Trophoblast cell (in vitro differentiated cells and primary cell): ENCODE measurements at places on chromosomes 13 and 19.

- H3K4me1 ChIP-seq, result peaks cover 3% of the 10 kb centered on the region
- H3K4me3 ChIP-seq, result no peak overlapping the region
- H3K27ac ChIP-seq, result no peak overlapping the region
- H3K27me3 ChIP-seq, result no peaks in the 10 kb centered on the region
- no peak for DNase-seq
- H3K36me3 ChIP-seq, result no peaks in the 10 kb centered on the region
Observed at GRCh38 chr13:78521091-78521490, 82.3 kb downstream of the POU4F1 start.

- H3K4me3 ChIP-seq, result no peak overlapping the region
- H3K27me3 ChIP-seq, result no peaks in the 10 kb centered on the region
- H3K4me1 ChIP-seq, result peaks cover 15% of the 10 kb centered on the region
- H3K27ac ChIP-seq, result peak overlapping the region; percentile 81
Observed at GRCh38 chr13:40401911-40402776, 264.3 kb downstream of the FOXO1 start.

- no peak overlapping the region for H3K4me3 ChIP-seq
- no peaks in the 10 kb centered on the region for H3K36me3 ChIP-seq
- no peaks in the 10 kb centered on the region for H3K27me3 ChIP-seq
- no peak for DNase-seq
Observed at GRCh38 chr13:43128504-43128961, 105.1 kb downstream of the DNAJC15 start.

DNA sequence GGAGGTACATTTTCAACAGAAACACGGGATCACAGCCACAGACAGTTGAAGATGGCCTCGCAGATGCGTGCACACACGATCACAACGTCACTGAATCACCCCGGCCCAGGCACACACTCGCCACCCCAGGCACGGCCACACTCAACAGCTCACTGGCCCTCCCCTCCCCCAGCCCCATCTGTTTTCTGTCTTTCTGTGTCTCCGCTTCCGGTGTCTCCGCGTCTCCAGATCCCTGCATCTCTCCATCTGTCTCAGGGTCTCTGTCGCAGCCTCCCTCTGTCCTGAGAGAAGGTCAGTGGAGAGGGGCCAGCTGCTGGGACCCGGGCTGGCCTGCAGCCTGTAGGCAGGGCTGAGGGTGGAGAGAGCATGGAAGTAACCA is 3.8 kb upstream of the ATP1A3 start:
- H3K4me1 ChIP-seq, result no peaks in the 10 kb centered on the region
- H3K27me3 ChIP-seq, result peaks cover 52% of the 10 kb centered on the region
- no peak overlapping the region for H3K27ac ChIP-seq
- no peaks in the 10 kb centered on the region for H3K36me3 ChIP-seq

- H3K27ac ChIP-seq, result no peak overlapping the region
- H3K4me3 ChIP-seq, result no peak overlapping the region
- no peaks in the 10 kb centered on the region for H3K27me3 ChIP-seq
- DNase-seq, result no peak
Observed at GRCh38 chr19:15437355-15438123, 12.2 kb downstream of the WIZ start.

GRCh38 chr13:110910013-110910890 is 4.6 kb downstream of the ANKRD10 start:
- H3K36me3 ChIP-seq, result peaks cover 16% of the 10 kb centered on the region
- no peak overlapping the region for H3K4me3 ChIP-seq
- peaks cover 6% of the 10 kb centered on the region for H3K4me1 ChIP-seq
- no peak for DNase-seq

- no peaks in the 10 kb centered on the region for H3K36me3 ChIP-seq
- DNase-seq, result no peak
- H3K4me1 ChIP-seq, result peaks cover 4% of the 10 kb centered on the region
- H3K27ac ChIP-seq, result peak overlapping the region; percentile 99
Observed at GRCh38 chr19:34172661-34173192, 423 bp downstream of the LSM14A start.

DNA sequence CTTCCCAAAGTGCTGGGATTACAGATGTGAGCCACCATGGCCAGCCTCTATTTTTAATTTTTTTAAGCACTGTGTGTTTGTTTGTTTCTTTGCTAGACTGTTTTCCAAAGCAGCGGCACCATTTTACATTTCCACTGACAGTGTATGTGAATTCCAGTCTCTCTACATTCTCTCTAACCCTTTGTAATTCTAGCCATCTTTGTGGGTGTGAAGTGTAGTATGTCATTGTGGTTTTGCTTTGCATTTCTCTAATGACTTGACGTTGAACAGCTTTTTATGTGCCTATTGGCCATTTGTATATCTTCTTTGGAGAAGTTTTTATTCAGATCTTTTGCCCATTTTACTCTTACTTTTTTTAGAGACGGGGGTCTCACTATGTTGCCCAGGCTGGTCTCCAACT is 11.6 kb downstream of the PNPLA6 start:
- H3K27me3 ChIP-seq, result no peaks in the 10 kb centered on the region
- DNase-seq, result no peak
- no peak overlapping the region for H3K4me3 ChIP-seq
- H3K27ac ChIP-seq, result no peak overlapping the region
- H3K4me1 ChIP-seq, result no peaks in the 10 kb centered on the region

GRCh38 chr13:104057861-104058260 is 991.6 kb upstream of the SLC10A2 start:
- no peak for DNase-seq
- H3K4me3 ChIP-seq, result no peak overlapping the region
- no peaks in the 10 kb centered on the region for H3K36me3 ChIP-seq
- H3K4me1 ChIP-seq, result no peaks in the 10 kb centered on the region
- H3K27me3 ChIP-seq, result no peaks in the 10 kb centered on the region

DNA sequence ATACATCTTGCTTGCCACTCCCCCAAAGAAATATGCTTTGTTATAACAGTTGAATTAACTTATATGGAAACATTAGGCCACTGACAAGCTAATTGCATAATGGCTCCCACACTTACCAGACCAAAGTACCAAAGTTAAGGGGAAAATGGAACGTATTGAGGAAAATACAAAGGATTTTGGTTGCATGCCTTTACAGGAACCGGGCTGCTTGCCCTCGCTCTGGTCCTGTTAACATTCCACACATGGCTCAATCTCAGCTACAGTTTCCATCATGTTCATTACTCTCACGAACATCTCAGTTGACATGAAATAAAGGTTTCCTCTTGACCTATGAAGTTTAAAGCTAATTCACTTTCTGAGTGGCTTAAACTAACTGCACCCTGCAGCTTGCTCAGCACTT is 220.7 kb upstream of the RXFP2 start:
- DNase-seq, result no peak
- no peaks in the 10 kb centered on the region for H3K4me1 ChIP-seq
- no peak overlapping the region for H3K27ac ChIP-seq
- H3K36me3 ChIP-seq, result no peaks in the 10 kb centered on the region
- no peaks in the 10 kb centered on the region for H3K27me3 ChIP-seq
- no peak overlapping the region for H3K4me3 ChIP-seq

GRCh38 chr13:41019011-41019487 is at the start of gene ELF1:
ELF1 (minus strand) TSS chr13:41019316; CDS start chr13:40982054, 37,262 bp downstream.
- no peaks in the 10 kb centered on the region for H3K4me1 ChIP-seq
- DNase-seq, result peak; percentile 59
- H3K27me3 ChIP-seq, result no peaks in the 10 kb centered on the region
- no peak within 1 kb of the TSS for H3K4me3 ChIP-seq
- H3K36me3 ChIP-seq, result peaks cover 1% of the 10 kb centered on the region

DNA sequence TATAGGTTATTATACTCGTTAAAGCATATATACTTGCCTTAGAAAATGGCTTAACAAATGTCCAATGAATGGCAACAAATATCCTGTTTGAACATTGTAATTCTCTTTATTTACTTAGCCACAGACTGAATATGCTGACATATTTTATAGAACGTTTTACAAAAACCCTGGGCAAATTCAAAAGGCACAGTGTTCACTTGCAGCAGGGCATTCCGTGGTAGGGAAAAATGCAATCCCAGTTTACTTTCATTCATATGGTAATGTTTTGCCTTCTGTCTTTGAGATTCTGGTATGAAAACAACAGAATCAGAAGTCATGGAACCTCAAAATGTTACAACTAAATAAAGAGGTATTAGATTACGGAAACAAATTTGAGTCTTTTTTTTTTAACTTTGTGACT is 56.2 kb upstream of the MYCBP2 start:
- H3K27ac ChIP-seq, result no peak overlapping the region
- H3K27me3 ChIP-seq, result no peaks in the 10 kb centered on the region
- no peak for DNase-seq
- H3K4me1 ChIP-seq, result no peaks in the 10 kb centered on the region
- H3K36me3 ChIP-seq, result no peaks in the 10 kb centered on the region

DNA sequence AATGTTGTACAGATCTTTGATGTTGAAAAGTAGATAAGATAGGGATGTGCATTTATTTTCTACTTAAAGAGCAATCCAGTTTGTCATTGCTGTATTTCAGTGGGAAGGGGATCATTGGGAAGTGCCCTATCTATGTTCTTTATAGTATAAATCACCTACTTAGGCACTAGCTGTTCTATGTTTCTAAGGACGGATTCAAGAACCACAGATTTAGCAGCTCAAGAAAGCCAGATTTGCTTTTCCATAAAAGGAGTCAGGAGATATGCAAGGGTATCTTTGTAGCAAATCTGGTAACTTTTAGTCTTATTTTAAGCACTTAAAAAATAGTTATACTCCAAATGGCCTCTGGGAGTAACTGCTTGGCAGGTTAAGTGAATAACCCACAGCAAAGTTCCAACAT is 23.7 kb downstream of the DCLK1 start:
- peak; percentile 18 for DNase-seq
- no peak overlapping the region for H3K4me3 ChIP-seq
- no peaks in the 10 kb centered on the region for H3K36me3 ChIP-seq
- H3K27me3 ChIP-seq, result no peaks in the 10 kb centered on the region
- no peak overlapping the region for H3K27ac ChIP-seq

GRCh38 chr13:78339927-78340326 is 263.4 kb downstream of the POU4F1 start:
- H3K27me3 ChIP-seq, result no peaks in the 10 kb centered on the region
- H3K4me1 ChIP-seq, result no peaks in the 10 kb centered on the region
- no peak for DNase-seq
- H3K4me3 ChIP-seq, result no peak overlapping the region

DNA sequence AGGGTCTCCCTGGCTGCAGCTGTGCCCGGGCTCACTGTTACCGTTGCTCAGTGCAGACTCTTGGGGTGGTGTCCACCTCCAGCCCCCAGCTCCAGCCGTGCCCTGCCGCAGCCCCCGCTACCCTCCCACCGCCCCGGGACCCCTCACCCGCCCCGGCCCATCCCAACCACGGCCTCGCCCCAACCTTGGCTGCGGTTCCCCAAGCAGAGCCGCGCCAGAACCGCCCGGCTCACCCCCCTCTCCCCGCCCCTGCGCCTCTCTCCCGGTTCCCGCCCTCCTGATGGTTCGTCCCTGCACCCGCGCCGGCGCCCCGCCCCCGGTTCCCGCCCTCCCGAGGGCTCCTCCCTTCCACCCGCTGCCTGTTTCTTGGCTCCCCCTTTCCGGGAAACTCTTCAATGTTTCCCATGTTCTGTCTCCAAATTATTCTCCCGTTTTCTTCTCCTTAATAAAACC is 40.3 kb downstream of the ANKRD10 start:
- peak; percentile 70 for DNase-seq
- peaks cover 2% of the 10 kb centered on the region for H3K36me3 ChIP-seq
- peak overlapping the region; percentile 57 for H3K4me3 ChIP-seq
- H3K4me1 ChIP-seq, result peaks cover 14% of the 10 kb centered on the region
- no peak overlapping the region for H3K27ac ChIP-seq

DNA sequence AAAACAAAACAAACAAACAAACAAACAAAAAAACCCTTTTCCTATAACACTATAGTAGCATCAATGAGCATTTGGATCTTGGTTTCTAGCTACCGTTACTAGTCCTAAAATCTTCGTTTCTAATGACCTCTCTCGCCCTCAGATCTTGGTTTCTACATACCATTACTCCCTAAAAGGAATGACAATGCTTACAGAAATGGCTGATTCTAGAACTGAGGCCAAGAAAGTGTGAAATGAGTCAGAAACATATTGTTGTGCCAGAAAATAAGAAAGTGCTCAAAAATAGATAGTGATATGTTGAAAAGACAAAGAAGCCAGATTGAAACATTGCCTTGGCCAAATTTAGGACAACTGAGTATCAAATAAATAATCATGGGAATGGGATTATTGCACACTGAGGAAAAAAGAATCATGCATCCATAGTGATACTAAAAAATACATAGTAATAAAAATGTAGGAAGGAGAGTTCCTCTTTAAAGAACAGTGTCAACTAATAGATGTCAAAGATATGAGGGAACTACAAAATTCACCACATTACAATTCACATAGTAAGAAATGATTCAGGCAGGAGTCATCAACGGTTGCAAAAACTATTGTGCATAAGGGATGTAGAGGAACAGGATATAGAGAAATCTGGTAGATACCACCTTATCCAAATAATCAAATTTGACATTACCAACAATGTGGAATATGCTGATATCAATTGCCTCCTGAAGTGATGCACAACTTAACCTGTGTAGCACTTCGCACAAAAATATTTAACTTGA is 386.6 kb downstream of the DIAPH3 start:
- no peaks in the 10 kb centered on the region for H3K27me3 ChIP-seq
- H3K4me1 ChIP-seq, result no peaks in the 10 kb centered on the region
- H3K36me3 ChIP-seq, result no peaks in the 10 kb centered on the region
- H3K4me3 ChIP-seq, result no peak overlapping the region

- peaks cover 2% of the 10 kb centered on the region for H3K4me1 ChIP-seq
- H3K36me3 ChIP-seq, result peaks cover 8% of the 10 kb centered on the region
- no peak overlapping the region for H3K27ac ChIP-seq
- H3K27me3 ChIP-seq, result no peaks in the 10 kb centered on the region
- DNase-seq, result no peak
Observed at GRCh38 chr13:43083750-43084149, 60.4 kb downstream of the DNAJC15 start.
